ENCODE measurements at places on chromosomes 2 and 18.

- no peak for DNase-seq
Measured at GRCh38 chr2:187917535-187917934, 363.3 kb upstream of the TFPI start.

GRCh38 chr2:12776521-12776961, 59.8 kb downstream of the TRIB2 start:
- no peak for DNase-seq

DNA sequence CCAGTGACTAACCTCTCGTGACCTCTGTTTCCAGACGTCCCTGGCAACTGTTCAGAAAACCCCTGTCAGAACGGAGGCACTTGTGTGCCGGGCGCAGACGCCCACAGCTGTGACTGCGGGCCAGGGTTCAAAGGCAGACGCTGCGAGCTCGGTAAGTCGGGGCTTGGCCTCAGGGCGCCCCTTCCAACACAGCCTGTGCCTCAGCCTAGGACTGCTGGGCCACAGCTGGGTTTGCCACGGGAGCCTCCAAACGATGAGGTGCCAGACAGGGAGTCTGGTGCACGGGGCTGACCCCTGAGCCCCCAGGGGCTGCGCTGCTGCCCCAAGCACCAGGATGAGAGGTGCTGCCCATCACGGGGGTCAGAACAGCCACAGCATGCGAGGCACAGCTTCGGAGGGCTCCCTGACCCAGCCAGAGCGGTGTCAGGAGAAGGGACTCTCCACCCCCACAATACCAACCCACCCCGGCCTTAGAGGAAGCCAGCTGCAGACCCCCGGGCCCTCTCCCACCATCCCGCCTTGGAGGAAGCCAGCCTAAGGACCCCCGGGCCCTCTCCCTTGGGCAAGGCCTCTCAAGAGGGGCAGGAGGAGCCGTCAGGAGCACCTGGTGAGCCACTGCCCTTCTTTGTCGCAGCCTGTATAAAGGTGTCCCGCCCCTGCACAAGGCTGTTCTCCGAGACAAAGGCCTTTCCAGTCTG, 20.3 kb downstream of the MTERF4 start:
- DNase-seq: no peak

GRCh38 chr2:27096748-27097297, 10.3 kb downstream of the KHK start:
- DNase-seq: no peak

DNA sequence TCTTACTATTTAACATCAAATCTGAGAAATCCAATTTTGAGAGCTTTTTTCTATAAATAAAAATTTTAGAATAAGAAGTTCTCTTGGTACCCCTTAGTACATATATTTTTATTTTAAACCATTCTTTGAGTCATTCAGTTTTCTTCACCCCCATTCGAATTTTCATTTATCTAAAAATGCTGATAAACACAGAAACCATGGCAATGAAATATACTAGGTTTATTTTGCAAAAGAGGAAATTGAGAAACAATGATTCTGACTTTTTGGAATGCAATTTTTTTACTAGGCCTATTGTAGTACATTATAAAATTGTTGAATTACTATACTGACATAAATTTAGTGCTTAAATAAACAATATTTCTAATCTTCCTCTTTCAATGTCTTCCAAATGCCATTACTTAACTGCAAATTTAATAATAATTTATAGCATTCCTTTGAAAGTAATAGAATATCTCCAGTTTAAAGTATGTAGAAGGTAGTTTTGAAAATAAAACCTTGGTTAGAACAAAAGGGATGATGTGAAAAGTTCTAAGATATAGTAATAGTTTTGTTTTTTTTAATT, 46.3 kb downstream of the TANK start:
- DNase-seq: no peak

GRCh38 chr2:20618886-20619521, 31.9 kb downstream of the HS1BP3 start:
- no peak for DNase-seq

DNA sequence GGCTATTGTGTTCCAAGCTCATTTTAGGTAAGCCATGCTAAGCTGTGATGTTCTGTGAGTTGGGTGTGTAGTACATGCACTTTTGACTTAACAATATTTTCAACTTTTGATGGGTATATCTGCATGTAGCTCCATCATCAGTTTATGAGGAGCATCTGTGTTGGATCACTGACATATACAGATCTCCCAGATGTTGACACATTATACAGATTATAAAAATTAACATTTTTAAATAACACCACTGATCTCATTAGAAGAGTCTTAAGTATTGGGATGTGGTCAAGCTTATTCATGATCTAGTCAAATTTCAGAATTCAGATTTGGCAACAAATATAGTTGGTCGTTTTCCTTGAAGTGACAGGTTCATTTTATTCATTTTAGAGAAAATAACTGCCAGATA, 51.7 kb downstream of the CAB39 start:
- no peak for DNase-seq

GRCh38 chr2:10160203-10160955, 37.8 kb downstream of the RRM2 start:
- no peak for DNase-seq

GRCh38 chr2:100909534-100910081, 89.7 kb downstream of the NPAS2 start:
- no peak for DNase-seq

DNA sequence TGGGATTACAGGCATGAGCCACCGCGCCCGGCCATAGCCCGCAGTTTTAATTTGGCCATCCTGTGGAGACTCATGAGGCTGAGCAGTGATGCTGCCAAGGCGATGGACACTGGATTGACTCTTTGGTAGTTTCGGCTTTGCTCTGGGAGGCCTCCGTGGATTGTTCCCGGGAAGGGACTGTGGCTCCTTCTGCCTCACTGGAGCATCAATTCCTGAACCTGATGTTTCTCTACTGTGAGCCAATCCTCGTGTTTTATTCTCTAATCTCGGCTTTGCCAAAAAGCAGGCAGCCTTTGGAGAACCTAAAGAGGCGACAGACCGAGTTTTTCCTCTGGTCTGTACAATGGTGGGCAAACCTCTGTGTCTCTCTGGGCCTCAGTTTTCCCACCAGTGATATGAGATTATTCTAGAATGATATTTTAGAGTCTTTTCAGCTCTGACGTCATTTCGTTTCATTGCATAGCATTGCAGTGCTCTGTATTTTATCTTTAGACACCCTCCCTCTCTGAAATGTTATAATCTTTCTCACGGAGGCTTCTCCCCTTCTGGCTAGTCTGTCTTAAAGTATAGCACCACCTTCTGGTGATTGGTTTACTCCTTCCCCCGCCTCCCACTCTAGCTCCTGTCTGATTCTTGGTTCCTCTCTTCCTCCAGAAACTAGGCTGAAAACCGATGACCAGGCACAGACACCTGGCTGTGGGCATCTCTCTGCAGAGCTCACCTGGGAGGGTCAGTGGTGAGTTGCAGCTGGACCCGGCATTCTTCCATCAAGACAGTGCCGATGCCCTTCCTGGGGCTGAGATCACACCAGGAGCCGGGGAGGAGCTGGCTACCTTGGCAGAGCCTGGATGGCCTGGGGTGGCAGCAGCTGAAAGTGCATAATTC, 341.3 kb downstream of the MYCN start:
- DNase-seq: no peak

GRCh38 chr2:107475859-107476258, 350.8 kb upstream of the RGPD4 start:
- DNase-seq: no peak

GRCh38 chr18:30288662-30289414, 753.7 kb downstream of the DSC3 start:
- no peak for DNase-seq

GRCh38 chr2:209875270-209875669, 103.6 kb downstream of the UNC80 start:
- no peak for DNase-seq

DNA sequence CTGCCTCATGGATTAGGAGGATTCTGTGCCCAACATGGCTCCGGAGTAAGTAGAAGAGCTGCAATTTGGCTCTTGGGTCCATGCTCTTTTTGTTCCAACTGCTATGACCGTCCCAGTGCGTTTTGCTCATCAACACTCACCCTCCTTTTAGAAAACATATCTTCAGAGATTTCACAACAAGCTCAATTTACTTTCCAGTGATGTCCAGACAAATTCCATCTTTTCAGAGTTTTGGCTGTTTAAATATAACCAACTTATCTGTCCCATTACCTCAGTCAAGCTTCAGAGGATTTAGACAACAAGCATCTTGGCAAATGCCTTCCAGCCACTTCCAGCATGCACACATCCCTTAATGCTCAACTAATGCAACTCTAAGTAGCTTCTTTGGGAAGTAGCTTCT, 6.9 kb upstream of the SLC14A2 start:
- DNase-seq: no peak

- DNase-seq: no peak
Measured at GRCh38 chr2:132268977-132269523, 107.3 kb upstream of the ANKRD30BL start.

- DNase-seq: no peak
Measured at GRCh38 chr18:61754039-61754583, 138.7 kb downstream of the RNF152 start.

DNA sequence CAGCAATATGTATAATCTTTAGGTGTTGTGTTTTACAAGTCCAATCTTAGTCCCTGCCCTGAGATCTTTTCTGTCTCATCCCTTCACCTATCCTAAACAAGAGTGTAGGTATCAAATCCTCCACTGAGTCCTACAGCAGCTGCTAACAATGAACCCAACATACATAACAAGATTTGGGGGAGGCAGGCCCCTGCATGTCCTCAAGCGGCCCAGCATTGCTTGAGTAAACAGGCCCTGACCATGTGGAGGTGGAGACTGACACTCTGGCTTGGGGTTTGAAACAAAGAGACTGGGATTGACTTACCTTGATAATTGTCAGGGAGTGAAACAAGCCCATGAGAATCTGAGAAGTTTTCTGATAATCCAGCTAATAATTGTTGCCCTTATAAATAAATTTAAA, 213.4 kb downstream of the STK39 start:
- no peak for DNase-seq

DNA sequence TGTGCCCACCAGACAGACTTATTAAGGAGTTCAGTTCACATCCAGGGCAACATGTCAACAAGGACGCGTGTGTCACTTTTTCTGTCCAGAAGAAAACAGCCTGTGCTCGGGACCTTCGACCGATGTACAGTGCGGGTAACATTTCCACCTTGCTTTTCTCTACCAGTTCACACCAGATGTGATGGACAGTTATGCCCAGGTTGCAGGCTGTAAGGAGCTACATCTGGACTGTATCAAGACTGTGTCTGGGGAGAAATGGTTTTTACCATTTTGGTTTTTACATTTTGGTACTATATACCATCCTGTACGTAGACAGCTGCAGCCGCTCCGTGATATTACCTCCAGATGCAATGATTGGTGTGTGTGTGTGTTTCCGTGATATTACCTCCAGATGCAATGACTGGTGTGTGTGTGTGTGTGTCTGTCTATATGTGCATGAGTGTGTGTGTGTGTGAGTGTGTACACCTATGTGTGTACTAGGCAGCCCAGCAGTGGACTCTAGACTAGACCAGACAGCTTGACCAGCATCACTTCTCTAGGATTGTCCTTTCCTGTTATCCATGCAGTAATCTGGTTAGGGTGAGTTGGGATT, 118.0 kb downstream of the COL6A3 start:
- DNase-seq: no peak

DNA sequence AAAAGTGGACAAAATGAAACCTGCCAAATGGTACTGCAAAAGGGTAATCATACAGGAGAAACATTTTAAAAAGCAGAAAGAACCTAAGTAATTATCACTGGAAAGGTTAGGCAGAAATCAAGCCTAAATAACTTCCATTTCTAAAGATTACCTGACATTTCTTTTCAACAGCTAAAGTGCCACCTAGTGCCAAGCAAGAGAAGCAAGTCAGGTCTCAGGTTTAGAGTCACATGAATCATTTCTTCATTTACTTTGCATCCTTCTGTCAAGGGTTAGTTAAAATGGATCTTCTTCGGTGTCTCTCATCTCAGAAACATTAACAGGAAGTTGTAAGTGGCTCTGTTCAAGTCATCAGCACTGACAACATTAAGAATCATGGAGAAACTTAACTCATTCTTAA, 90.3 kb downstream of the AKAIN1 start:
- DNase-seq: no peak

DNA sequence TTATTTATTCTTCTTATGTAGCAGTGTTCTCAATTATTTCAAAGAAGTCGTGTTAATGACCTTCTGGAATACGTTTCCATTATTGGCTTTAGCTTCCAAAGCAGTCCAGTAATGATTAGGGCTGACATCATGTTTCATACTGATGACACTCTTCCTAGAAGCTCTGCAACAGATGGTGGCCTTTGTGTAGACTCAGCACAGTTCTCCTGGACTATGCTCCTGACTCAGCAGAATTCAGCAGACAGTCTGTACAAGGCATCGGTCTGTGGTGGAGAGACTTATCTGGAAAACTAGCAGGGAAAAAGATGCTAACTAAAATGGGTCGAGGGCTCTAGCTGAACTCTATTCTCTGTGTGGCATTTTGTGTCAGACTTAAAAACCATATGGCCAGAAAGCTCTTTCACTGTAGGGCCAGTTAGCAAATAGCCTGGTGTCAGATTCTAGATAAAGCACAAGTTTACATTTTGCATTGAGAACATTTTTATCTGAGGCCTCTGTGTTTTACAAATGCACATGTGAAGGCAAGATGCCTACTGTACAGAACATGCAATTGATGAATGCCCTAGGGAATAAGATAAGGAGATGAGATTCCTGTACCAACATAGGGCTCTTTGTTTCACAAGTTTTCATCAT, 35.1 kb downstream of the GULP1 start:
- no peak for DNase-seq

DNA sequence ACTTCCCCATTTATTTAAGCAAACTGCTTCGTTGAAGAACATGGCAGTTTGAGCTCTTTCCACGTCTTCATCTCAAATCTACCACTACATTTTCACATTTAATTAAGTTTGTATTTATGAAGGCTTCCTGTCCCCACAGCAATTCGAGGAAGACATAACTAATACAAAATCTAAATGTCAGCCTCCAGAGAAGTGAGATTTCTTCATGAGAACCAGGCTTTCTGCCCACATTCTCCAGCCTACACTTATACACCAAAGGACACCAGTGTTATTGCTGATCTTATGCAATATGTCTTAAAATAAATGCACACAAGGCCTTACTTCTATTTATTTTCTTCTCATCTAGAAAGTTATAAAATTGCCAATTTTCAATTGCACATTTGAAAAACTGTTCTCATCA, 1209.3 kb upstream of the FAM98A start:
- no peak for DNase-seq

- no peak for DNase-seq
Measured at GRCh38 chr2:239876948-239877289, 148.2 kb downstream of the NDUFA10 start.

GRCh38 chr2:159773426-159773825, 24.6 kb downstream of the CD302 start:
- no peak for DNase-seq

GRCh38 chr2:114789989-114790388, 347.5 kb downstream of the DPP10 start:
- no peak for DNase-seq

GRCh38 chr2:108825736-108826135, 39.2 kb downstream of the CCDC138 start:
- no peak for DNase-seq

All from stimulated activated CD4-positive, alpha-beta T cell treated with anti-CD3 and anti-CD28 coated beads, Interleukin-15, amount 100 ng/mL, for 1 hour (primary cell).